ENCODE measurements at places on chromosomes 5 and 9. TPM values are rescaled to one million over a fixed set of nuclear protein-coding genes. Genes with fewer than 3 reads are reported as not detected.

HACD4 gene
- 7.5 TPM for total RNA-seq

DNA sequence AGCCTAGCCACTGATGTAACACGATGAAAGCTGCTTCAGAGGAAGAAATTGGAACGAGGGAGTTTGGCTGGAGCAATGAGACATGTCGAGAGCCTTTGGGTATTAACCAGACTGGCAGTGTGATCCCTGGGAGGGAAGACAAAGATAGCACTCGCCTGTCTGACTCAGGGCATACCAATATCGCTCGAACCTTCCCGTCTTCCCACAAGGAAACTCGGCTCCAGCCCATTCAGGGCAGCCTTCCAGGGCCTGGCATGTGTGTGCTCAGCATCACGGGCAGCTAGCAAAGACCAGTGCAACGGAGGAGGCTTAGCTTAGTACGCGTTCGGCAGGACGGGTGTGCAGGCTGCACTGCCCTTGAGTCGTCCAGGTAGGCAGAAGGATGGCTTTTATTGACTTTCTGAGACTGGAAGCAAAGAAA, 356.9 kb upstream of the WWC1 start:
- H3K4me1 ChIP-seq = peaks cover 49% of the 10 kb centered on the region
- DNase-seq = peak; percentile 96
- H3K27ac ChIP-seq = peak overlapping the region; percentile 94
- H3K27me3 ChIP-seq = no peaks in the 10 kb centered on the region
- H3K36me3 ChIP-seq = no peaks in the 10 kb centered on the region

AGTPBP1 gene
- 12.9 TPM for total RNA-seq

- H3K4me1 ChIP-seq = no peaks in the 10 kb centered on the region
- no peak overlapping the region for H3K4me3 ChIP-seq
- DNase-seq = no peak
- H3K27me3 ChIP-seq = no peaks in the 10 kb centered on the region
- no peaks in the 10 kb centered on the region for H3K36me3 ChIP-seq
These were observed 1578.8 kb upstream of the WWC1 start for GRCh38 chr5:166712447-166713185.

ADRB2 gene
- not detected for total RNA-seq

MEIKIN gene
- total RNA-seq = not detected

DNA sequence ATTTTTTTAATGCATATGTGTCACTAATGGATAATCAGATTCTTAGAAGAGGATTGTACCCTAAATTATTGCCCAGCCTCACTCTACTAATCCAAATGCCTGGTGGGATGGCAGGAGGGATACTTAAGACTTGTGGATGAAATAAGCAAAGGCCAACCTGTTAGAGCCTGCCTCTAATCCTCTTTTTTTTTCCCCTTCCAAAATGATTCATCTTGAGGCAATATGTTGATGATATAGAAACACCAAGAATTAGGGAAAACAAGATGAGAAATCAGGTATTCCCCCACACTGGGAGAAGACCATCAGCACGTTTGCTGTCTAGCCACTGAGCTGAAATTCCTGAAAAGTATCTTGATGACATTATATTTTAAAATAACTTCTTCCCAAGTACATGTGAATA, 52.0 kb downstream of the RFK start:
- DNase-seq = no peak
- no peak overlapping the region for H3K4me3 ChIP-seq
- no peaks in the 10 kb centered on the region for H3K36me3 ChIP-seq
- H3K4me1 ChIP-seq = no peaks in the 10 kb centered on the region

NFIL3 gene
- total RNA-seq = 11.3 TPM

PGM5 gene
- total RNA-seq = not detected

DNA sequence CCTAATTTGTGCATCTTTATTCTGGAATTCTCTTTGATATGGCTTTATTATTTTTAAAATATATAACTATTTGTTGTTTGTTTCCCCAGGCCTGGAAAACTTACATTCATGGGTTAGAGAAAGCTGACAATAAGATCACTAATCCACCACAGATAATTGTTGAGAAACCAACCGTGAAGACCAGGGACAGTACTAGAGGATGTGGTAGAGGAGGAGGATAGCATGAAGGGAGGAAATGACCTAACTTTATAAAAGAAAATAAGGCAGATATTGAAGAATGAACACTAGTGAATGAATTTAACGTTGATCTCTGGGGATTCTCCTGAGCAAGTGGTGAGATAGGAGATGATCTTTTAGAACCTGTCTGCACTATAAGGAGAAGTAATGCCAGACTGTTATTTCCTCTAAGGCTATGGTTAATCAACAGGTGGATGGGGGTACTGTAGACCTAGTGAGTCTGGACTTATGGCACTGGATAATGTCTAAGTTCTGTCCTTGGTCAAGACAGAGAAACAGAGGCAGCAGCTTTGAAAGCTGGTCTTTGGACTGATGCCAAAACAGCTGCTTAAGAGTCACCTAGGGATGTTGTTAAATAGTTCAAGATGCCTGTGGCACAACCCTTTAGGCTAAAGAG, 52.4 kb downstream of the NREP start:
- peaks cover 2% of the 10 kb centered on the region for H3K4me1 ChIP-seq
- H3K36me3 ChIP-seq = no peaks in the 10 kb centered on the region
- H3K27ac ChIP-seq = no peak overlapping the region
- DNase-seq = no peak

- peak overlapping the region; percentile 81 for H3K4me3 ChIP-seq
- no peaks in the 10 kb centered on the region for H3K27me3 ChIP-seq
- no peaks in the 10 kb centered on the region for H3K36me3 ChIP-seq
- H3K27ac ChIP-seq = peak overlapping the region; percentile 50
- H3K4me1 ChIP-seq = peaks cover 11% of the 10 kb centered on the region
- no peak for DNase-seq
These were observed 647 bp upstream of the MEGF9 start for GRCh38 chr9:120714846-120715388.

GRCh38 chr5:171840066-171840465, 54.4 kb downstream of the SMIM23 start:
- H3K4me1 ChIP-seq = peaks cover 9% of the 10 kb centered on the region
- no peak overlapping the region for H3K4me3 ChIP-seq
- DNase-seq = no peak

GRCh38 chr5:179605026-179605833, 18.2 kb downstream of the HNRNPH1 start:
- H3K4me1 ChIP-seq = no peaks in the 10 kb centered on the region
- peak; percentile 49 for DNase-seq
- no peak overlapping the region for H3K4me3 ChIP-seq
- H3K27ac ChIP-seq = no peak overlapping the region
- H3K36me3 ChIP-seq = peaks cover 9% of the 10 kb centered on the region

ZNF366 gene
- total RNA-seq = not detected

PTPN3 gene
- total RNA-seq = 1.3 TPM

- H3K27me3 ChIP-seq = no peaks in the 10 kb centered on the region
- no peak for DNase-seq
- H3K4me3 ChIP-seq = no peak overlapping the region
- no peaks in the 10 kb centered on the region for H3K36me3 ChIP-seq
These were observed 214.2 kb downstream of the TMEM232 start for GRCh38 chr5:110512266-110512665.

DNA sequence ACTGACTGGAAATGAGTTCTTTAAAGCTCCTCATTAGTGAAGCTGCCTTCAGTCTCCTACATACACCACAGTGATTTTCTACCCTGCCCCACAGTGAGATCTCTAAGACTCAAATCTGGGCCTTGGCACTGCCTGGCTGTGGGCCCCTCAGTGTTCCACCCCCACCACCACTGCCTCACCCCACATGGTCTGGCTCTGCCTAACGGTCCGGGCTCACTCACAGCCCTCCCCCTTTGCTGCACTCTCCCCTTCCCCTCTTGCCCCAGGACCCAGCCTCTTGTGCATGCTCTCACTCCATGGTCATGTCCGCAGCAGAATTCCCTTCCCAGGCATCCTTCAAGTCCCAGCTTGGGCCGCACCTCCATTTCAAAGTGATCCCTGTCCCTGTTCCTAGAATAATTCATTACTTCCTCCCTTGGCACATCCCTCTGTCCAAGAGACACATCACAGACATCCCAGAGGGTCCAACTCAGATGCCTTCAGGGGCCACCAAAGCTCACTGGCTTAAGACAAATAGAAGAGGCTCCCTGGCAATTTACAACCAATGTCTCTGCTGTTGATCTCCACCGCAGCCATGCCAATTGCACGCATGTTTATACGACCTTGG, 56.7 kb downstream of the HRH2 start:
- H3K27me3 ChIP-seq = no peaks in the 10 kb centered on the region
- no peak overlapping the region for H3K27ac ChIP-seq
- no peak overlapping the region for H3K4me3 ChIP-seq
- DNase-seq = no peak
- no peaks in the 10 kb centered on the region for H3K36me3 ChIP-seq

DNA sequence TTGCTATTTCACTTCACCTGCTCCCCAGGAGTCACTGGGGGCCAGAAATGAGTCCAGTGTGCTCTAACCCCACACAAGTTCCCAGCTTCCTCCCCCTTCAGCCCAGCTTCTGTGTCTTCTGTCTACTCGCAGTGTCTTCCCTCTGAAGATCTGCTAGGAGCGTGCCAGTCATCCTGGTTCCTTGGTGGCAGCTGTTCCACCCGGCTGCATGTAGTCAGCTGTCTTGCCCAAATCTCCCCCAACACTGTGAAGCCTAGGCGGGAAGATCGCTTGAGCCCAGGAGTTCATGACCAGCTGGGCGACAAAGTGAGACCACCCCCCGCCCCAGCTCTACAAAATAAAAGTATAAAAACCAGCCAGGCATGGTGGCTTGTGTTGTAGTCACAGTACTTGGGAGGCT, 154.0 kb downstream of the GDNF start:
- H3K27ac ChIP-seq = no peak overlapping the region
- no peak for DNase-seq
- H3K4me3 ChIP-seq = no peak overlapping the region

GRCh38 chr5:134142052-134142451, 27.6 kb downstream of the TCF7 start:
- H3K4me1 ChIP-seq = peaks cover 23% of the 10 kb centered on the region
- no peak for DNase-seq
- no peak overlapping the region for H3K4me3 ChIP-seq
- H3K27ac ChIP-seq = no peak overlapping the region
- no peaks in the 10 kb centered on the region for H3K27me3 ChIP-seq
- peaks cover 6% of the 10 kb centered on the region for H3K36me3 ChIP-seq

GRCh38 chr5:151244206-151244605, 8.8 kb upstream of the GM2A start:
- H3K36me3 ChIP-seq = no peaks in the 10 kb centered on the region
- no peak for DNase-seq
- H3K4me1 ChIP-seq = no peaks in the 10 kb centered on the region
- no peak overlapping the region for H3K4me3 ChIP-seq

DNA sequence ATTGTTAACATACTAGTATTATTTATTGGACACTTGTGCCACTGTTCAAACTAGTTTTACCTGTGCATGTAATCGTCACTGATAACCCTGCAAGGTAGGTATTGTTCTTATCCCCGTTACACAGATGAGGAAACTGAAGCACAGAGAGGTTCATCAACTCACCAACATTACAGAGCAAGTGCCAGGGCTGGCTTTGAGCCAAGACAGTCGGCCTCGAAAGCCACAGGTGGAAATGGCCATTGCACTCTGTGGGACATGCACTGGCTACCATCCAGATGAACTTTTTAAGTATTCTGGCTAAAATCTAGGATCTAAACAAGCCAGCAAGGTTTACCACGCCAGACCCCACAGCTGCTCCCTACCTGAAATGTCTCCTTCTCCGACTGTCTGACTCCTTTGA, 57.9 kb downstream of the TEX10 start:
- peaks cover 13% of the 10 kb centered on the region for H3K36me3 ChIP-seq
- H3K4me3 ChIP-seq = no peak overlapping the region
- no peaks in the 10 kb centered on the region for H3K27me3 ChIP-seq
- DNase-seq = no peak
- no peak overlapping the region for H3K27ac ChIP-seq

RNF180 gene
- not detected for total RNA-seq

GRCh38 chr9:110916403-110916802, 121.9 kb downstream of the LPAR1 start:
- H3K27ac ChIP-seq = 0 out of 2 replicates have a peak overlapping the region, but pooled peaks have one; percentile 2
- H3K27me3 ChIP-seq = no peaks in the 10 kb centered on the region
- peaks cover 58% of the 10 kb centered on the region for H3K4me1 ChIP-seq
- H3K36me3 ChIP-seq = no peaks in the 10 kb centered on the region
- DNase-seq = peak; percentile 39

- no peak overlapping the region for H3K27ac ChIP-seq
- H3K27me3 ChIP-seq = no peaks in the 10 kb centered on the region
- H3K4me3 ChIP-seq = no peak overlapping the region
- peak; percentile 4 for DNase-seq
- H3K36me3 ChIP-seq = no peaks in the 10 kb centered on the region
These were observed 410.6 kb upstream of the DAB2 start for GRCh38 chr5:39835371-39835770.

DNA sequence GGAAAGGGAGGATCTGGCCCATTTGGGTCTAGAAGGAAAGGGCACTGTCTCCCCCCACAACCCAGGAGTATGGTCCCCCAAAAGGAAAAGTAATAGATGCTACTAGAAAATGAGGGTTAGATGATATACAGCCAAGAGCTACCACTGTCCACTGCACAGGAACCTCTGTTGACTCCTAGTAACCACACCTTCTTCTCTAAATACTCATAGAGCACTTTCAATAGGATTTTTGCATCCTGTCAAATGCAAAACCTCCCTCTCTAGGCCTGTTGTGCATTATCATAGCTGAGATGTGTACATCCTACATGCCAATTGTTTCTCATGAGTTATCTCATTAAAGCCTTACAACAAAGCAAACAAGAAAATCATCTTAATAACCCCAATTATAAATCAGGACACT, 66.8 kb downstream of the THBS4 start:
- H3K36me3 ChIP-seq = no peaks in the 10 kb centered on the region
- H3K4me1 ChIP-seq = no peaks in the 10 kb centered on the region
- no peak overlapping the region for H3K4me3 ChIP-seq
- H3K27ac ChIP-seq = no peak overlapping the region

BHMT gene
- not detected for total RNA-seq

GRCh38 chr9:25602400-25603044, 75.7 kb downstream of the TUSC1 start:
- no peak overlapping the region for H3K27ac ChIP-seq
- no peaks in the 10 kb centered on the region for H3K27me3 ChIP-seq
- no peaks in the 10 kb centered on the region for H3K36me3 ChIP-seq
- H3K4me3 ChIP-seq = no peak overlapping the region
- DNase-seq = no peak
- H3K4me1 ChIP-seq = no peaks in the 10 kb centered on the region

- no peaks in the 10 kb centered on the region for H3K36me3 ChIP-seq
- peaks cover 34% of the 10 kb centered on the region for H3K4me1 ChIP-seq
- H3K27me3 ChIP-seq = no peaks in the 10 kb centered on the region
These were observed 1.6 kb downstream of the ARSI start for GRCh38 chr5:150301170-150301505.

GRCh38 chr5:90293931-90294330, 115.6 kb downstream of the CETN3 start:
- H3K4me3 ChIP-seq = no peak overlapping the region
- peak; percentile 62 for DNase-seq
- no peak overlapping the region for H3K27ac ChIP-seq
- no peaks in the 10 kb centered on the region for H3K36me3 ChIP-seq

All from GM23248 (cell line).